ENCODE measurements at places on chromosomes 3 and 15.

DNA sequence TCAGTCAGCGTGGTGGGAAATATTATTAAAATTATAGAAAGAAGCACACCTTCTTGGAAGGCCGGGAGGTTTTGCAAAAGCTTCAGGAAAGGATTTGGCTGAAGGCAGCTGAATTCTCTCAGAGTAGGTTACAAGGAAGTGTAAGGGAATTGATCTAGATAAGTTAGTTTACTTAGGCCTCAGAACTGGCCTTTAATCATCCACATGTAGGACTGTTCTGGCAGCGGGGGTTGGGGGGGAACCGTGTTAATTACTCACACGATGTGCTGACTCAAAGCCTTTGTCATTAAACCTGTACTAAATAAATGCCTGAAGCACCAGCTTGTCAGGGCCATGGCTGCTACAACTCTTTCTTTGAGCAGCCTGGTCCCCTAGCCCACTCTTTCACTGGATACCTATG, 12.8 kb downstream of the ASB14 start:
- DNase-seq, result no peak

- DNase-seq, result no peak
Measured at GRCh38 chr15:56014677-56015076, 21.3 kb upstream of the NEDD4 start.

DNA sequence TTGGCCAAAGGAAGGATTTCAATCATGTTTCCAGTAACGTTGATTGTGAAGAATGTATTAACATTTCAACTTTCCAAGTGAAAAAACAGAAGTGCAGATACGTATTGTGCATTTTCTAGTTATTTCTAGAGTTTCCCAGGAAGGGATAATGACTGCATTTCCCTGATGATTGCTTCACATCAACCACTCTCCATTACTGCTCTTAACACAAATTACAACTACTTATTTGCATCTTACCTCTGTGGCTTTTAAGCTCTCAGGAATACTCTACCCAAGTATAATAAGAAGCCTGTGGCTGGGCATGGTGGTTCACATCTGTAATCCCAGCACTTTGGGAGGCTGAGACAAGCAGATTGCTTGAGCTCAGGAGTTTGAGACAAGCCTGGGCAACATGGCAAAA, 582.5 kb downstream of the ZNF385D start:
- DNase-seq, result no peak

GRCh38 chr15:49675041-49675440, 54.2 kb downstream of the DTWD1 start:
- no peak for DNase-seq

- DNase-seq, result peak; percentile 94
Measured at GRCh38 chr15:74614744-74615507, 710 bp upstream of the CLK3 start.

DNA sequence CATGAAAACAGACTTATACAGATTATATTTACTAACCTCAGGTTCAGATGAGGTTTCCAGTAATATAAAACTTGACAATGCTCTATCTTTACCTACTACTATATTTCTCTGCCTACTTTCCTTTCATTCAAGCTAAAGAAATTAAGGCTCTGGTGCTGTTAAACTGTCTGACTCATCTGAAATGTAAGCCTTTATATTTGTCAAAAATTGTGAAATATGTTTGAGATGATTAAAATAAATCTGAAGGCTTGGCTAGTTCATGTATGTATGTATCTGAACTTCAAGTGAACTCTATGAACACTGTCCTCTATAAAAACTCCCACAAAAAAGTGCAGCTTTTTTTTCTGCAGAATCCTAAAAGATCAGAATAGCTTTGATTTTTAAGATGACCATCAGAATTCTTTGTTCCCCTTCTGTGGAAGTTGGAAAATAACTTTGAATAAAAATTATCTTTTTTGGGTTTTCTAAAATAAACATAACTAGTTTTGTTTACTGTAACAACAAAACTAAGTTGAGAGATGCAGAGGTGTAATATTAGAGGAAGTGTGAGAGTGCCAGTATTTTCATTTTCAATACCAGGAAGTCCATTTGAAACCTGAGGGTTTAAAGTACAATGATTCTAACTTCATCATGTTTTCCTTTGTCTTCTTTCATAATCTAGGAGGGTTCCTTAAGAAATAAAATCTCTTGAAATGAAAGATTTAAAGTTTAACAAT, 42.2 kb downstream of the ILDR1 start:
- no peak for DNase-seq

GRCh38 chr3:124229420-124229819, 237.5 kb upstream of the ROPN1 start:
- DNase-seq, result no peak

DNA sequence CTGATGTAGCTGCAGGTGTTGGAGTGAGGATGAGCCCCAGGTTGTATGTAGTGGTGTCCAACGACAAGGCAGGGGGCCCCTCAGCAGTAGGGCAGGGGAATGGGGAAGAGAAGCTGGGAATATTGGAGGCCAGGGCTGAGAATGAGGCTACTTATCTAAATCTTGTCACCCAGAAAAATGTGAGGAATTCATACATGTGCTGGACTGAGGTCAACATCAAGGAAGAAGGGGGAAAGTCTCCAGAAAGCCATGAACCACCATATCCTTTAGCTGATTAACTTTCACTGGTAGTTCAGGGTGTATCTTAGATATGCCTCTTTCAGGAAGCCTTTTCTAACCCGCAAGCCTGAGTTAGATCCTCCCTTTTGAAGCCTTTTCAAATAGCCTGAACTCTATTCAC, 22.6 kb upstream of the FSTL1 start:
- no peak for DNase-seq

DNA sequence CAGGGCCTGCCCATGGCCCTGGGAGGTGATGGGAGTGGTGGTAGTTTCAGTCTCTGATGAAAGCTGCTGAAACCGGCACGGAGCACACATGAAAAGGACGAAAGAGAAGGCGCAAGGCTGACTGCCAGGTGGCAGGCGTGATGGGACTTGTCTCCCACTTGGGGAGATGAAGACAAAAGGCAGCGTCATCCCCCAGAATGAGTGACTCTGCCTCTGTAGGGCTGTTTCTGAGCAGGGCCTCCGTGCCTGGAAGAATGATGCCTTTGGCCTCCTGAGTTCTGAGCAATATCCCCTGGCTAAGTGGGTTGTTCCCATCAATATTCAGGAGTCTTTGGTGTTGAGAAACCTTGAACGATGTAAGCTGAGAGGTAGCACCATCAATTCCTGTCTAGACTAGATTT, 237.8 kb downstream of the OPA1 start:
- no peak for DNase-seq

DNA sequence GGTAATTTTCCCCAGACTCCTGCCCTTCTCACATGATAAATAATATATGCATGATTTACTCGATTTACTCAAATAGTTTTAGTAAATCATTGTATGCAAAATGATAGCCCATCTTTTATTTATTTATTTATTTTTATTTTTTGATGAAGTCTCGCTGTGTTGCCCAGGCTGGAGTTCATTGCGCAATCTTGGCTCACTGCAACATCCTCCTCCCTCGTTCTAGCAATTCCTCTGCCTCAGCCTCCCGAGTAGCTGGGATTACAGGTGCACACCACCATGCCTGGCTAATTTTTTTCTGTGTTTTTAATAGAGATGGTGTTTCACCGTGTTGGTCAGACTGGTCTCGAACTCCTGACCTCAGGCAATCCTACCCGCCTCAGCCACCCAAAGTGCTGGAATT, 343.8 kb upstream of the PLSCR5 start:
- no peak for DNase-seq

DNA sequence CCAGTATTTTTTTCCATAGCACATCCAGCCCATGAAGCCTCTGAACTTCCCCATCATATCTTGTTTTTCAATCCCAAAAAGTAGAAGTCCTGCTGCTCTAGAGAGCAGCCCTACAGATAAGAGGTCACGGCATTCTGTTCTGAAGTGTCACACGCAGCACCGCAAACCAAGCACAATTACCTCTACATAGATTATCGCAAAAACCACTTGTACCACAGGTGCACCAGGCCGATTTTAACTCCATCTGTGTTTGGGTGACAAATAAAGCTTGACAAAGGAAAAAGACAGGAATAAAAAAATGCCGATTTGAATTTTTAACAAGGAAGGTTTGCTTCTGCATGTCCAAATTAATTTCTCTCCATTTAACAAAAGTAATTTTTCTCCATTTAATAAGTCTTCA, 113.7 kb downstream of the MYO5A start:
- DNase-seq, result no peak

Data from ascending aorta (tissue), 2 donors.